ENCODE measurements at places on chromosomes 7 and 10.
A peak's percentile ranks its signal among the peaks of the same experiment; 100 is the strongest.

DNA sequence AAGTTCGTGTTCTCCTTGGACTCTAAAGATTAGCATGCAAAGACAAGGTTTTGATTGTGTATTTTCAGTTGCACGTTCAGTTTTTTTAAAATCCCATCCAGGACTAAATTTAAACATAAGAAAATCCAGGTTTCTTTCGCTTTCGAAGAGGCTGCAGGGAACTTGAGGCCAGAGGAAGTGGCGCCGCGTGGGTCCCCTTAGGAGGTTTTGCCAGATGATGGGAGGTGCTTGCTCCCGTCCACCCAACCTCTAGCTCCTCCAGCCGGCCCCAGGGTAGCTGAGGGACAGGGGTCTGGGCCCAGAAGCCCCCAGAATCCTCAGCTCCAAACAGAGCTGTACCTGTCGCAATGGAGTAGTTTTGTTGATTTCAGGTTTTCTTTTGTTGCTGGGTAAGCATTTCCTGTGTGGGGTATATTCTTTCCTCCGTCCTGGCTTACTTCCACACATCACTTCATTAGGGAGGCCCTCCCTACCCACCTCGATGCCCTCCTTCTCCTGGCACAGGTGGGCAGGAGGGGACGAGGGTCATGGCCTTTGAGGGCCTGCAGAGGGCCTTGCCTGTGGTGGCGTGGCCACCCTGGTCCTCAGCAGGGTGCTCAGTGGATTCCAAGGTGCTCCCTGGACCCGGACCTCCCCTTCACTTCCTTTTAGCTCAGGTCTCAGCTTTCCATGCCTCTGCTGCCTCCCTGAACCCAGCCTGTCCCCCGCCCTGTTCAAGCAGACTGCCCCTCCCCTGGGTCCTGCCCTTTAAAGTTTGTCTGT, 32.6 kb downstream of the LHPP start:
- no peak for DNase-seq

- DNase-seq, result no peak
These were observed 281.6 kb downstream of the AGMO start for GRCh38 chr7:15280078-15280733.

DNA sequence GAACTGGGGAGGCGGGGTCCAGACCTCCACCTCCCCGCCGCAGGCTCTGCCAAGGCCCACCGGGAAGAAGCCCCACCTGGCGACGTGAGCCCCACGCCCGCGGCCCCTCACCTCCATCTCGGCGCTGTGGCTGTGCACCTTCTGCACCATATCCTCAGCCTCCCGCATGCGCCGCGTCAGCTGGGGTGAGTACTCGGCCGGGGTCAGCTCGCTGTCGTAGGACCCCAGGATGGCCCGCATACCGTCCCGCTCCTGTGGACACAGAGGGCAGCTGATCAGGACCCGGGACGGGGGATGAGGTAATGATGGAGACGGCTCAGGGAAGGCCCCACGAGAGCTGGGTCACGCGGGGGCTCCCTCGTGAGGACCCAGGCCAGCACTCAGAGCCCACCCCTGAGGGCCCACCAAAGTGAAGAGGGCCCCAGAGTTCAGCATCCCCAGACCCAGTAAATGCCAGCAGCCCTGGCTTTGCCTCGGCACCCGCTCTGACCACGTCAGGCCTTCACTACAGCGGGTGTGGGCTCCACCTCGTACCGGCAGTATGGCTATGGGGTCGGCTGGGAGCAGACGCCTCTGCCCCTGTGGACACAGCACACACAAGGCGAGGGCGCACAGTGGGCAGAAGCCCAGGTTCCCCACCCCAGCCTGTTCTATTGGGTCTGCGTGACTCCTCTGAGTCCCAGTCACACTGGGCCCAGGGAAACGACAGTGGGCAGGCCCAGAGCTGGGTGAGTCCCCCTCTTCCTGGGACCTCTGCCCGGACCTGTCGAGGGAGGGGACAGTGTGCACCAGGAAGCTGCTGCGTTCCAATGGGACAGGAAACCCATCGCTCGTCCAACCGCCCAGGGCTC, 218.1 kb downstream of the MAD1L1 start:
- no peak for DNase-seq

DNA sequence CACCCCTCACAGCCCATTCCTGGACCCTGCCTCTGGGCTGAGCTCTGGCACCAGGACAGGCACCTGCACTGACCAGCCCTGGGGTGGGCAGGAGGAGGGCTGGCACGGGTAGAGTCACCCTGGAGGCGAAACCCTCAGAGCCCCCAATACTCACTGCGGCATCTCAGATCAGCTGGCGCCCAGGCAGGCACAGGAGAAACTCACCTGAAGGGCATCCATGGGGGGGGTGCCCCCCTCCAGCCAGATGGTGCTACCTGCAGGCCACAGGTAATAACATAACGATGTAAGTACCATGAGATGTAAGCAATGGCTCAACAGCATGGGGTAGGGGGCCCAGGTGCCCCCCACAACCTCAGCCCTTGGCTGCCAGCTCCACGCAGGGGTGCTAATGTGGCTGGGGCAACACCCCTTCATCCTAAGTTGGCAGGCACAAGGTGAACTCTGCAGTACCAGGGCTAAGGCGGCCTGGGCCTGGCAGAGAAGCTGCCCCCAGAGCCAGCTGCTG, 12.1 kb upstream of the PYROXD2 start:
- DNase-seq, result no peak

DNA sequence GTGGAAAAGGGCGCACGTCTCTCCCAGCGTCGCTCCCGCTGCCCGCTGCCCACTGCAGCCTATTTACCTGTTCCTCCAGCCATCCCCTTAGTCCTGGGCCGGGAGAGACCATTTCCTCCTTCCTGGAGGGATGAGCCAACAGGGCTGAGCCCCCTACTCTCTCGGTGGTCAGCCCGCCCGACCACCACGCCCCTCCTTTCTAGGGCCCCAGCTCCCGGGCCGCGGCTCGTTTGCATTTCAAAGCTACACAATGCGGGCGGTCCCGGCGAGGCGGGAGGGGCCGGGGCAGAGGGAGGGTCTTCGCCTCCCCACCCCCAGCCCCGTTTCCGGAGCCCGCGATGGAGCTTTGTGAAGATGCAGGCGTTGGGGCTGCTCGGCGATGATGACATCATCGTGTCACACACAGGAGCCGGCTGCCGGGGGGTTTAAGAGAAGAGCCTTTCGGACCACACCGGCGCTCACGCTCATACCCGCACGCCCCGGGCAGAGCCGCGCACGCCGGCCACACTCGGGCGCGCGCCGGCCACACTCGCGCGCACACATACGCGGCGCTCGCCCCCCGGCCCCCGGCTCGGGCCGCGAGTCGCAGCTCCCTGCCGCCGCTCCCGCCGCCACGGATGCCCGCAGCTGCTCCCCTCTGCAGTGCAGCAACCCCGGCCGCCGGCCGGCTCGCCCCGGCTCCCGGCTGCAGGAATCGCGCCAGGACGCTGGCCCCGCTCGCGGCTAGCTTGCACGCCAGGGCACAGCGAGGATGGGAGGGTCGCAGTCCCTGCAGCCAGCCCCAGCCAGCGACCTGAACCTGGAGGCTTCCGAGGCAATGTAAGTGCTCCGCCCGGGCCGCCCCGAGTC, 107.7 kb upstream of the BTBD16 start:
- peak; percentile 63 for DNase-seq

DNA sequence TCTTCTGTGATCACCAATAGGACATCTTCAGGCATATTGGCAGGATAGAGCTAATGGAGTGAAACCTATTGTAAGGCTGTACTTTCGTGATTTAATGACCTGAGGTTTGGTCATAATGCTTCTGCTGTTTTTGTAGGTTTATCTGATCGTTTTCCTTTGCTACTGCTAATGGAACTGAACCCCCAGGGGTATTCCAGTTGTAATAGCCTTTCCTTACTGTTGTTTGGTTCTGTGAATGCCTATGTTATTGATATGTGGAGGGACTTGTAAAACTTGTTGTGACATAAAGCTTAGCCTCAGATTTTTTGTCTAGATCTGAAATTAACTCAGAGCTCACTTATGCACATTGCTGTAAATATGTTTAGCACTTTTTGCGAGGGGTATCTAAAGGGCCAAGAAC, 10.9 kb upstream of the VWA2 start:
- DNase-seq, result no peak

GRCh38 chr10:11335167-11335652, 276.2 kb downstream of the USP6NL start:
- DNase-seq, result no peak

DNA sequence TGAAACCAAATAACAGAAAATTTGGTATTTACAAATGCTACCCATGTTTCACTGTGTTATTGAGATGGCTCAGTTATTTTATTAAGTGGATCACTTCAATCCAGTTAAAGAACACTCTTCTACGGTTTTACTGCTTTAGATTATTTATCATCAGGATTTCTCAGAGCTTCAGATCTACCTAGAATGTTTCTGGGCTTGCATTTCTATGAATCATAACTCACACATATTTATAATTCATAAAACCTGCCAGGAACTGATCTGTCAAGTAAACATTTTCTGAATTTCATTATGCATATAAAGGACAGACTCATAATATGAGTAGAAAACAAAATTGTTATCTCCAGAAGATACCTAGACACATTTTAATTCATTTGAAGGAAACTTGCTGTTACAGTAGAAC, 1172.3 kb upstream of the LRRTM3 start:
- DNase-seq, result no peak
